ENCODE measurements at places on chromosomes 7 and 10.

DNA sequence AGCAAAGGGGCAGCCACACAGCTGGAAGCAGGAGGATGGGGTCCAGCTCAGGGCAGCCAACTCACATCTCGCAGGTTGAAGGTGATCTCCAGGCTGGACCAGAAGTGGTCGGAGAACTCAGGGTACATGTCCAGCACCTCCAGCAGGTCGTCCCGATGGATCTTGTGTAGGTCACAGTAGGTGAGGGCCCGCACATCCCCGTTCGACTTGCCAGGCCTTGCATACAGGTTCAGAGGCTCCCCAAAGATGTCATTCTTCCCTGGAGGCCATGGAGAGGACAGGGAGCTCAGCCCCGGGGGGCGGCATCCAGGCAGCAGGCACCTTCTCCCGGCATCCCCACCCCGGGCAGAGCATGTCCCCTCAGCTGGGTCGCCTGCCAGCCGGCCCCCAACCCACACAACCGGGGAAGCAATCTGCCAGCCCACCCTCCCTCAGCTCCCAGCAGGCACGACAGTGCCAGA is 29.3 kb downstream of the KCNH2 start:
- no peak for DNase-seq

GRCh38 chr10:50312464-50313437 is 61.4 kb upstream of the ASAH2 start:
- DNase-seq: no peak

DNA sequence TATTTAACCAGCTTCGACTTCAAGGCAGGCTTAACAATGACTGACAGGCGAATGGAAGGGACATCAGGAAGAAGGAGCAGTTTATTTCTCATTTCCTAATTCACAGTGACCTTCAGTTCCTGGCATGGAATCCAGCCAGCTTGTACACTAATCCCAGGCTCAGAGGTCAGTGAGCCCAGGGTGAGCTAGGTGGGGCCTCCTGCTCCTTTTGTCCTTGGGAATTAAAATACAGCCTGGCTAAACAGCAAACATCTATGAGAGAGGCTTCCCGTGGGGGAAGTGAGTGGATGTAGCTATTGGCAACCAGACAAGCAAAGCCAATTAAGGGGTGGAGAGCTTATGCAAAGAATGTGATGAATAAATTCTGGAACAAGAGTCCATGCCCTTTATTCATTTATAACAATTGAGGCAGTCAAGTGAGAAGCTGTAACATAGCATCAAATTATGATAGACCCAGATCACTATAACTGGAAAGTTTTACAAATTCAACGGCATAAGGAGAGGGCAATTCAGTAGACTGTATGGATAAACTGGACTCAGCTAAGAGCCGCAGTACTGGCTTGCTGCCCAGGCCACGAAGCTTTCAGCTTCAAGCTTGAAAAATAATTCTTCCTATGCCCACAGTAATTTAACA is 57.1 kb downstream of the STK17A start:
- DNase-seq: no peak

- no peak for DNase-seq
Measured at GRCh38 chr10:24951201-24952142, 934 bp downstream of the PRTFDC1 start.

DNA sequence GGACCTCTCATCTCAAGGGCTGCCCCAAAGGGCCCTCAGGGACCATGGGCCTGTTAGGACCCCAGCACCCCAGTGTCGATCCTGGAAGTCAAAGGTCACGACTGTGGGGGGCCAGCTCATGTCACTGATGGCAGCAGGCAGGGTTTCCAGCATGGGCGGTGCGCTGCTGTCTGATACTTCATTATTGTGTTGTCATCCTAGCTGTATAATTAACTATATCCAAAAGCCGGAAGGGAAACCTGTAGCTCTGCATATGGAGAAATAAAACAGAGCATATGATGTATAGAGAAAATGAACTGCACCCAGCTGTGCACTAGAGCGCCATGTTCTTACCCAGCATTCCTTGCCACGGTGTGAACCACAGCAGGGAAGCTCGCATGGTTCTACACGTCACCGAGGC is 196.3 kb downstream of the EBF3 start:
- no peak for DNase-seq

GRCh38 chr10:126730856-126731609 is 60.5 kb upstream of the C10orf90 start:
- no peak for DNase-seq

GRCh38 chr10:58299580-58299979 is 30.6 kb downstream of the CISD1 start:
- peak; percentile 59 for DNase-seq

- DNase-seq: no peak
Measured at GRCh38 chr7:139711991-139712743, 65.6 kb downstream of the HIPK2 start.

- no peak for DNase-seq
Measured at GRCh38 chr10:7168414-7168813, 242.4 kb downstream of the SFMBT2 start.

DNA sequence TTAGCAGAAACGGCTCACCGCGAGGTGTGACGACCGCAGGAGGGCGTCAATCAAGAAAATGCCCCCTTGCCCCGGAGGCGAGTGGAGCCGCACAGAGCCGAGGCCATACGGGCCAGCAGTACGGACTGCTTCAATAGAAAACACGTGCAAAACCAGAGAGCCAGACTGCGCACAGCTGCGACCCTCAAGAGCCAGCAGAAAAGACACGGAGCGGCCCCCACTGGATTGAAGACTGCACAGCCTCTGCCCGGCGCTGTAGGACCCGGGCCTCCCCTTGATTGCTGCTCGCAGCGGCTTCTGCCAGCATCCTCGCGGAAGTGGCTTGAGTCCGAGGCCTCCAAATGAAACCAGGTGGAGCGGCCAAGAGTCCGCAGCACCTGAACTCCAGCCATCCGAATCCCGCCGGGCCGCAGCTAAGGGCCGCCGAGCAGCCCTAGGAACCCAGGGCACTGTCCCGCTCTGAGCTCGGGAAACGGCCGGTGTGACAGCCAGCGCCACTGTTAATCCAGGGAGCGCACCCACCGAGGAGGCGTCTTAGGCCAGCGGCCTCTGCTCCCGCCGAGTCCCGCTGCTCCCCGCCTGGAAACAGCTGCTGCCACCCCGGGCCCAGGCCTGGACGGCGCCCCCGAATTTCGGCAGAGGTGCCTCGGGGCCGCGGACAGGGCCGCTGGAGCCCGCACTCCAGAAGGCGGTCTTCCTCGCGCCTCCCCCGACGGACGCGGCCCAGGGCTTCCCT is 660 bp upstream of the HHEX start:
- peak; percentile 18 for DNase-seq

DNA sequence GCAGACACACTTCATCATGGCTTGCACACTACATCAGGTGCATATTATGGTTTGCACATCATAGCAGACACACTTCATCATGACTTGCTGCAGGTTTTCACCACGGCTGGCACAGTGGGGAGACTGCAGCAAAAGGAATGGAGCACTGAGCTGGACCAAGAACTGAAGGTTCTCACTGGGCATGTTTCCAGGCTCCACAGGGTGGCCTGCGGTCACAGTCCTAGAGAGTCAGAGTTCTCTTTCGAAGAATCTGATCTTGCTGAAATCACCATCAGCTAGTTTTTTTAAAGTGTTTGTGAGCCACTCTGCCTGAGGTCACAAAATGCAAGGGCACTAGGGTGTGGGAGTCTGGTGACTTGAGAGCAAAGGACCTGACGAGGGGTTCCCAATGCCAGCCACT is 140.4 kb upstream of the NPY start:
- DNase-seq: no peak

DNA sequence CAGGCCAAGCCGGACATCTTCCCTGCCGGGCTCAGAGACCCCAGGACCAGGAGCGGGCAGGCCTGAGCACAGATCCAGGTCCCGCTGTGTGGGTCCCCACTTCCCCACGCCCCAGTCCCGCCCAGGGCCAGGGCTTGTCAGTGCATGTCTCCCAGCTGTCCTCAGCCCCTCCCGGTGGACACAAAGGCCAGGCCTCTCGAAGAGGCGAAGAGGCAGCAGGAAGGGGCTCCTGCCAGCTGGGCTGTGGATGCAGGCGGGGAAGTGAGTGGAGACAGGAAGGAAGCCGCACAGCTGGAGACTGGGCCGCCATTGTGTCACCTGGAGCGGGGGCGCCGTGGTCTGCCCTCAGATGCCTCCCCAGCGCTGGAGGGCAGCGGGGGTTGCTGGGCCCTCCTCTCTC is 4.8 kb downstream of the GRIFIN start:
- no peak for DNase-seq

GRCh38 chr7:131688738-131689661 is 132.6 kb upstream of the PODXL start:
- no peak for DNase-seq

GRCh38 chr7:44225566-44226395 is 25.0 kb downstream of the YKT6 start:
- no peak for DNase-seq

DNA sequence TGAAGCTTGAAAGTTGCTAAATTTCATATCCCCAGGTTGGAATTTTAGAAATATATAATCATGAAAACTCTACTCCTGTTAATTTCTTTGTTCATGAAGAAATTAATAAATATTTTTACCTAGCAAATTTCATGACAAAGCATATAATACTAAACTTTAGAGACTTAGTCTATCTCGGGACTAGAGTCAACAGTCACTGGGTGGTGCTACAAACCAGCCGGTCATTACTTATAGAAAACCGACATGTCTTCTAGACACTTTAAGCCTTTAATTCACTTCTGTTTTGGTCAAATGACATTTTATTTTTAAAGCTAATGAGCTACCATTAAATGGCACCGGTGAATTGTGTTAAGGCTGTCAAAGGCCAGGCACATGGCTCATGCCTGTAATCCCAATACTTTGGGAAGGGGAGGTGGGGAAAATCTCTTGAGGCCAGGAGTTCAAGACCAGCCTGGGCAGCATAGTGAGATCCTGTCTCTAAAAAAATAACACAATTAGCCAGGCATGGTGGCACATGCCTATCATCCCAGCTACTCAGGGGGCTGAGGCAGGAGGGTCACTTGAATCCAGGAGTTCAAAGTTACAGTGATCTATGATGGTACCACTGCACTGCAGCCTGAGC is 270.1 kb downstream of the CACNA2D1 start:
- DNase-seq: no peak

DNA sequence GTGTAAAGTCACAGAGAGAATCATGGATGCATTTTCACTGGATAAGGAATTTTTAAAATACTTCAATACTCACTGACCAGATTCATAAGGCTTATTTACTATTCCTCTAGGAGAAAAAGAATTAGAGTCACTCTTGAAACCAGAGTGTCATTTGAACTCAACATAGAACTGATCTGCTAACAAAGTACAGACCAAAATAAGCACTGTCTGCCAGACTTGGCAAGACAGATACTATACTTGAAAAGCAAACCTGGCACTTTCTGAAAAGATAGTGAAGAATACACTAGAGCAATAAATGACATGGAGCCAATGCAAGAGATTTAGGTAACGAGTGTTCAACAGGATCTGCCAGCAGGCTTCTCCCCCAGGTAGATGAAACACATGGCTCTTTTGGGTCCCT is 215.3 kb downstream of the CHCHD3 start:
- DNase-seq: no peak

- DNase-seq: no peak
Measured at GRCh38 chr10:2020836-2021235, 283.5 kb upstream of the ADARB2 start.

DNA sequence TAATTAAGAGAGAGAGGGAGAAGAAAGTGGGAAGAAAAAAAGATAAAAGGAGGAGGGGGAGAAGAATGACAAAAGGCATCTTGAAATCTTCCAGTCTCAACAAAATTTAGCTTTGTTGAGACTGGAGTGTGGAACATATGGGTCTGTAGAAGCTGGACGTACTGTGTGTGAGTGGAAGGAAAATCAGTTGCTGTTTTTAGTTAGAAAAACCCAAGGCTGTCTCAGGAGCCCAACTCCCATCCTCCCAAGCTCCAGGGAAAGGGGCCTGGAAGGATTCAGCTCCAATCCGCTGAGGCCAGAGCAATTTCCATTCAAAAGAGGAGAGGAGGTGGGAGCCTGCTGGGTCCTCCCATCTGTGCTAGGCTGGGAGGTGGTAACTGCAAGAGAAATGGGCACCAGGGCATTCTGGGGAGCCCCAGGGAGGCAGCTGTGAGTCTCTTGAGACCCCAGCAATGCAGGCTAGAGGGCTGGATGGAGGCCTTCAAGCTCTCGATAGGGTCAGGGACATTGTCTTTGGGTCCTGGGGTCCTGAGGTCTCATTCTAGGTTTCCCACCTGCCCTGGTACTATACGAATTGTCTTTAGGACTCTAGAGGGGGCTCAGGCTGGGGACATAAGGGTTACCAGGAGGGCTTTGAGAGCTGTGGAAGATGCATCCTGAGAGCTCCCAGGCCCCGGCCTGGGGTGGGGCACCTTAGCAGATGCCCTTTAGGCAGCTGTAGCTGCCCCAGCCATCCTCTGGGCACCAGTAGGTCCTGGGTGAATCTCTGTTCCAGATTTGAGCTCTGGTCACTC is 21.4 kb downstream of the ADCYAP1R1 start:
- DNase-seq: no peak

DNA sequence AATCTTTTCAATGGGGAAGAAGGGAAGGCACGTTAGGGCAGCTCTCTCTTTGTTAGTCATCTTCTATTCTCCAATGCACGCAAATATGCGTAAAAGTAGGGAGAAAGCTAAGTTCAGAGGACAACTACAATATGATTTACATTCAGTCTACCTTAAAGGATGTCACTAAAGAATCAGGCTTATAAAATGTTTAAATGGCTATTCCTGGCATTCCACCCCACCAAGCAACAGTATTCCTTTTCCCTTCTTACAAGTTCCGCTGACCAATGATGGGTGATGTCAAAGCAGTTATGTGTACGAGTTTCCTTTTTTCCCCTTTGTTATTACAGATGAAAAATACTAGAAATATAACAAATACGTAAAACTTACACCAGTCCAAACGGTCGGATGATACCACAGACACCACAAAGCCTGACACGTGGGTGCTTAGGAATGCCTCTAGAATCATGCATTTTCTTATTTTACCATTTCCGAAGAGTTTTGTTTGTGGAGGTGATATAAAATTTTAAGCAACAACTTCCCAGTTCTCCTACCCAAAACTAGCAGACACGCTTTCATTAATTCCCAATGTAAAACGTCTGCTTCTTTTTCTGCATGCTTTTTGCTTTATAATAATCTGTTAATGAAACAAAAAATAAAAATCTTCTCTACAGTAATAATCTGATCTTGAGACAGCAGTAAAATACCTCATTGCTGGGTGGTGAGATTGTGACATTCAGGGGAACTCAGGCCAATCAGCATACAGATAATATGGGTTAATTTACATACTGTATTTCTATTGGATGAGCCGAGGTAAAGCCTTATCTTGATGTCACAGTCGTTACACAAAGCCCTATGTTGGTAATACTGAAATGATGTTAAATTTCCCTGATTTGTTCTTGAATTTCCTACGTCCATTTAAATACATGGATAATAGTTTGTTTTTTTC is 708 bp upstream of the GPR85 start:
- no peak for DNase-seq

Data from activated naive CD4-positive, alpha-beta T cell treated with anti-CD3 and anti-CD28 coated beads, Interleukin-2, amount 50 U/mL, for 72 hours (primary cell).